ENCODE measurements at places on chromosomes 6 and 20. TPM values are rescaled to one million over a fixed set of nuclear protein-coding genes. Genes with fewer than 3 reads are reported as not detected.

FERMT1 gene
- polyA plus RNA-seq: 0.16 TPM

TOMM34 gene
- 11.7 TPM for polyA plus RNA-seq

UST gene
- polyA plus RNA-seq: 7.5 TPM

FRK gene
- polyA plus RNA-seq: not detected

CNKSR3 gene
- 1.5 TPM for polyA plus RNA-seq

TOX2 gene
- polyA plus RNA-seq: 0.86 TPM

PROKR2 gene
- not detected for polyA plus RNA-seq

CRIP3 gene
- polyA plus RNA-seq: 3.7 TPM

SDHAF4 gene
- polyA plus RNA-seq: 28.2 TPM

PGC gene
- not detected for polyA plus RNA-seq

TCP11 gene
- polyA plus RNA-seq: not detected

RAET1E gene
- polyA plus RNA-seq: not detected

MMUT gene
- polyA plus RNA-seq: 24.0 TPM

SLC35F1 gene
- 35.1 TPM for polyA plus RNA-seq

SIRPB1 gene
- polyA plus RNA-seq: not detected

CLIC5 gene
- not detected for polyA plus RNA-seq

GPR6 gene
- 7.3 TPM for polyA plus RNA-seq

LST1 gene
- polyA plus RNA-seq: not detected

AHCY gene
- polyA plus RNA-seq: 37.1 TPM

SLC2A10 gene
- polyA plus RNA-seq: not detected

HLA-DMB gene
- polyA plus RNA-seq: 4.5 TPM

ACTL10 gene
- polyA plus RNA-seq: not detected

SAPCD1 gene
- 1.3 TPM for polyA plus RNA-seq

TRDN gene
- polyA plus RNA-seq: not detected

MKKS gene
- 29.6 TPM for polyA plus RNA-seq

CPXM1 gene
- 42.1 TPM for polyA plus RNA-seq

KIFC1 gene
- polyA plus RNA-seq: 2.1 TPM

SH3BGRL2 gene
- 22.7 TPM for polyA plus RNA-seq

DEFB124 gene
- polyA plus RNA-seq: not detected

PTCRA gene
- polyA plus RNA-seq: not detected

TRAPPC3L gene
- not detected for polyA plus RNA-seq

HSPA12B gene
- polyA plus RNA-seq: not detected

GUCA1A gene
- 0.24 TPM for polyA plus RNA-seq

TMEM200A gene
- polyA plus RNA-seq: 30.7 TPM

ECT2L gene
- not detected for polyA plus RNA-seq
